ENCODE measurements at places on chromosomes 3 and 15.

GRCh38 chr3:147410526-147411237 is 1.5 kb downstream of the ZIC1 start:
- DNase-seq: peak; percentile 85

GRCh38 chr3:98986073-98986472 is 84.6 kb upstream of the DCBLD2 start:
- DNase-seq: peak; percentile 68

GRCh38 chr3:32498252-32498651 is 4.4 kb downstream of the CMTM6 start:
- no peak for DNase-seq

DNA sequence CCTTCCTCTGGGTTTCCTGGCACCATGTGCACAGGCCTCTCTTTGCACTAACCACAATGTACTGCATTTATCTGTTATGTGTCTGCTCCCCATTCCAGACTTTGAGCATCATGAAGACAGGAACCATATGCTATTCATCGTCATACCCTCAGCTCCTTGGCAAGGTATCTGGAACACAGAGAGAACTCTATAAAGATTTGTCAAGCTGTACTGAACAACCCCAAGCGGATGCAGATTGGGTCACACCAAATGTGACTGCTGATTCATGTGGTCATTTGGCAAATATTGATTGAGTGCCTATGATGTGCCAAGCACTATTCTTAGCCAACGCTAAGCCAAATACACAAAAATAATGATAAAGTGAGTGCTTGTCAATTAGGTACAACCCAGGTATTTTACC is 7.5 kb upstream of the MEGF11 start:
- no peak for DNase-seq

DNA sequence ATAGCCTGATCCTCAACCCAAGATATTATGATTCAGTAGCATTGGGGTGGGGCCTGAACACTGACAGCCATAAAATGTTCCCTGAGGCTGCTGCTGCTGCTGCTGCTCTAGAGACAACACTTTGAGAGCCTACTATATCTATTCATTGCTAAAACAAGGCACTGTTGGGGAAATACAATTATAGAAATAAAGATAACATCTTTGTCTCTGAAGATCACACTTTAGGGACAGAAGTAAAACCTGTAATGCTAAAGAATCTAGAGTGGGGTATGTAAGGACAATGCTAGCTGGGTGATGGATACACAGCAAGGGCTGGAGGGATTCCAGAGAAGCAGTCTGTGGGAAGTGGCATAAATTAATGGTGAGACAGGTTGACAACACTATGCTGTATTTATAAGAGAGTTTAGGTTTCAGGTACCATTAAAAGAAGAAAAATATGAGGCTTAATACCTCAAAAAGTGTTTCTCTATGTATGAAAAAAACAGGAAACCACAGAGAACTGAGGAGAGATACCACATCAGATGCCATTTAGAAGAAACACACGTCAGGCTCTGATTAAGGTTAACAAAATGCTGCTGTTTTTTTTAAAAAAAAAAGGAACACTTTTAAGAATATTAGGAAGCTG is 115.9 kb downstream of the CBLB start:
- no peak for DNase-seq

GRCh38 chr15:41281236-41281635 is 50.2 kb downstream of the CHP1 start:
- no peak for DNase-seq

- no peak for DNase-seq
Observed at GRCh38 chr3:31254483-31254882, 278.2 kb upstream of the STT3B start.

GRCh38 chr15:65289261-65289854 is 2.7 kb upstream of the PARP16 start:
- no peak for DNase-seq

- DNase-seq: no peak
Observed at GRCh38 chr3:21356402-21356801, 394.6 kb downstream of the ZNF385D start.

All from endodermal cell (in vitro differentiated cells).